ENCODE measurements at places on chromosomes 3 and 15. TPM values are rescaled to one million over a fixed set of nuclear protein-coding genes. Genes with fewer than 3 reads are reported as not detected.

DNA sequence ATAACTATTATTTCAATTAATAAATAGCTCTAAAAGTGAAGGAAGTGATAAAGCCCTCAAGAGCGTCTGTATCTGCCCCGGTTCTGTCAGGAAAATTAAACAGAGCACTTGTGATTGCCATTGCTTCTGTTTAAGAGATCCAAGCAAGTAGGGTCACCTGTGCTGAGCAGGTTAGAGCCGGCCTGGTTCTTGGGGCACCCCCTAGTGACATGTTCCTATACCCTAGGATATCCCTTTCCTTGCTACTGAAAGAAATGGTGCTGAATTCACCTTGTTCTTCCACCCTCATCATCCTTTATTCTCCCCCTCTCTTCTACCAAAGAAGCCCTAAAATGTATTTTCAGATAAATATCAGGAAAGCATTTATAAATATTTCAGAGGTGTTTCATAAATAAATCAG, 323.5 kb downstream of the RORA start:
- no peak for DNase-seq

DNA sequence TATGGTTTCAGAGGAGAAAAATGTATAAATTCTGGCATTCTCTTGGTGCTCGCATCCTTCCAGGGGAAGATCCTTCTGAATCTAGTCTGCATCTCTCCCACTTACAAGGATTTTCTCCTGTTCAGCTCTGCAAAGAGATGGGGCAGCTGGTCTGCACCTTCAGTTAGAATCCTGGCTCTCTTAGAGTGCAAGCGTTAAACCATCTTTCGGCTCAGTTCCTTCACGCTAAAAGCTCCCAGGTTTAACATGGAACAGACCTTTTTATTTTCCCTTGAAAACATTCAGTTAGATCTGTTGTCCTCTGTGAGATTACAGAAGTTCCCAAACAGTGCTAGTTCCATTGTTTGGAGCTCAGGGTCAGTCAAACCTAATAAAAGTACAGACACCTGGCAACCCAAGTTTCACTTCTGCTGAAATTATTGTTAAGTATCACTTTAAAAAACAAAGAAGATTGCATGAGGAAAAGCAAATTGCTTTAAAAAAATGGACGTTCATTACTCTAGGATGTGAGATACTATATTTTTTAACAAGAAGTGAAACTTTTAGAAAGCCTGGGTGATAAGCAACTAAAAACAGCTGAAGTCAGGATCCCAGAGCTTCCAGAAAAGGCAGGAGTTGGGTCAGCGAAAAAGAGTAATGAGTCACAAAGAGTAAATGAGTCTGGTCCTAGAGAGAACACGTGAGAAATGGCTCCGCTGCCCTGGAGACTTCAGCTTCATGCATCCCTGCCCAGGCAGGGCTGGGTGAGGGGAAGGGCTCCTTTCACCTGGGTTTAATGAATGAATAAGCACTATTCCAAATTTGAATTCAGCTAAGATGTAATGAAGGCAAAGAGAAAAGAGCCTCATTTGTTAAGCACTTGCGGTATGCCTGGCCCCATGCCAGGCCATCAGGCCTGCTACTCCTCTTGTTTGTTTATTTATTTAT, 63.3 kb downstream of the ABTB1 start:
- DNase-seq: no peak

GRCh38 chr3:15808679-15809310, 11.0 kb upstream of the ANKRD28 start:
- DNase-seq: no peak

DNA sequence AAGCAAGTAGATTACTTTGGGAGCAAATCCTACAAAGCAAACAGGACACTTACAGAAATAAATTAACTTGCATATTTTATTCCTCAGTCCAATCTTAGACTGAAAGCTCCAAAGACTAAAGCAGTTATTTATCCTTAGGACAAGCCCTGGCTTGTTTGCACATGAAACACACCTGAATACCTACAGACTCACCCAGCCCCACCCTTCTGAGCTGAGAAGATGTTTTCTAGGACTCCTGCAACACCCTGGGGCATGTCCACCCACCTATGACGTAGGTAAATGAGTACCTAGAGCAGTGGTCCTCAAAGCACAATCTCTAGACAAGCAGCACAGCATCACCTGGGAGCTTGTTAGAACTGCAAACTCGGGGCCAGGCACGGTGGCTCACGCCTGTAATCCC, 80.8 kb downstream of the ANXA2 start:
- no peak for DNase-seq

DNA sequence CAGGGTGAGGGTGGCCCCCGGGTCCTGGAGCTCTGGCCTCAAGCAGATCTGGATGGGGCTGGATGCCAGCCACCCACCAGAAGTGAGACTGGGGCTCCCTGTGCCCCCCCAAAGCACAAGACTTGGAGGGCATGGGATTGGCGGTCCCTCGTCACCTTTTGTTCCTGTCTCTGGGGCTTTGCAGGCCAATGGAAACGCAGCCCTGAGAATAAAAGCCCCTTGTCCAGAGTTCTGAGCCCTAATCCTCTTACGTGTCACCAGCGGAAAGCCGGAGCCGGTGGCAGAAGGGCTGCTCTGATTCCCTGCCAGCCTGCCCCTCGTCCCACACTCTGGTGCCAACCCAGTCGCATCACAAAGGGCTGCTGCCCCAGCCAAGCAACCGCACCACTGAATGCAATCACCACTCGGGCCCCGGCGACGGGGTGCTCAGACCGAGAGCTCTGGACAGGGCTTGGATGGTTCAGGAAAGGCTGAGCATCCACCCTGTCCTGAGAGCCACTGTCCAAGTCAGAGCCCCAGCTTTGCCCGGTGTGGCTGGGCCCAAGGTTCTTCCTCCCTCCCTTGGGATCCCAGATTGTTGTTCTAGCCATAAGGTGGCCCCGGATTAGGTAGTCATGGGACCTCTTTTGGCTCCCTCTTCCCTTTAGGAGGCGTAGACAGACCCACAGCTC, 22.8 kb upstream of the ELP6 start:
- DNase-seq: no peak

GRCh38 chr3:126435456-126436315, 40.0 kb downstream of the ZXDC start:
- no peak for DNase-seq

DNA sequence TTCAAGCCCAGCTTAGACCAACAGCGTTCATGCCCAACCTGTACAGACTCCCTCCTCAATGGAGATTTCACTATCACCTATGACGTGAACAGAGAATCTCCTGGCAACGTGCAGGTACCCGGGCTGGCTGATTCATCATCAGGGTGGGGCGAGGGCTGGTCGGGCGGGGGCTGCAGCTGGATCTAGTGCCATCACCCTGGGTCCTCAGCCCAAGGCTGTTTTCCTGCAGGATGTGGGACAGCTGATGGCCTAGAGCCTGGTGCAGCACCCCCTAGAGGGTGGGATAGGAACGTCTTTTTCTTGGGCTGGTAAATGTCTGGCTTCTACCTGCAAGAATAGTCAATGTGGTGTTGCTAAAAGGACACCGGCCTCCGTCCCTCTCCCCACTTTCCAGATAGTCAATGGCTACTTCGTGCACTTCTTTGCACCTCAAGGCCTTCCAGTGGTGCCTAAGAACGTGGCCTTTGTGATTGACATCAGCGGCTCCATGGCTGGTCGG, 4.4 kb downstream of the ITIH3 start:
- no peak for DNase-seq

GRCh38 chr3:66532160-66532587, 31.4 kb upstream of the LRIG1 start:
- no peak for DNase-seq

GRCh38 chr3:164371681-164372080, 706.6 kb downstream of the SI start:
- DNase-seq: no peak

CYP1A2 gene
- not detected for total RNA-seq

SELENOK gene
- 18.7 TPM for total RNA-seq

FANCD2OS gene
- total RNA-seq: not detected

Measured in ascending aorta (tissue), 2 donors.